CD4-positive, alpha-beta T cell treated with Interleukin-6 at 100 ng/mL for 8 hours (primary cell): ENCODE measurements at places on chromosomes 16 and 17.

DNA sequence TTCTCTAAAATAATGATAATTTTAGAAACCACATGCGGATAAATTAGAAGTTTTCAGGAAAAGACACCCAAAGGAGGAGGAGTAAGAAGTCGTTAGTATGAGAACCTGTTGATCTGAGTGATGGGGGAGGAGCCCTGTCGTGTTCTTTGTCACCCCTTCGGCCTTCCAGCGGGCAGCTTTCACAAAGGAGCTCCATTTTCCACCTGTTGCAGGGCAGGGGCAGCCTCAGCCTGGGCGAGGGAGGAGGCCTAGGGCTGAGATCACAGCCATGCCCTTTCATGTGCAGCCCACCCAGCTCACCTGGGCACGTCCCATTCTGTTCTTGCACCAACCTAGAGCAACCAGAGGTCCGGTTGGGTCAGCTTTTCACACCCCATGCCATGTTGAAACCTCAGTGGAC lies 5.3 kb downstream of the DUSP14 start:
- DNase-seq: no peak

- no peak for DNase-seq
Measured at GRCh38 chr16:61313931-61314330, 722.3 kb downstream of the CDH8 start.

GRCh38 chr16:54630284-54630967 lies 300.2 kb upstream of the IRX5 start:
- DNase-seq: no peak

- no peak for DNase-seq
Measured at GRCh38 chr17:29591146-29591736, 1.7 kb upstream of the ANKRD13B start.
